ENCODE measurements at places on chromosomes 16 and 17.

- H3K27ac ChIP-seq: peak overlapping the region; percentile 65
- H3K36me3 ChIP-seq: peaks cover 41% of the 10 kb centered on the region
- no peak overlapping the region for H3K4me3 ChIP-seq
- H3K4me1 ChIP-seq: peaks cover 23% of the 10 kb centered on the region
- peak; percentile 46 for DNase-seq
These were observed 8.7 kb downstream of the SLC12A4 start for GRCh38 chr16:67959536-67960329.

DNA sequence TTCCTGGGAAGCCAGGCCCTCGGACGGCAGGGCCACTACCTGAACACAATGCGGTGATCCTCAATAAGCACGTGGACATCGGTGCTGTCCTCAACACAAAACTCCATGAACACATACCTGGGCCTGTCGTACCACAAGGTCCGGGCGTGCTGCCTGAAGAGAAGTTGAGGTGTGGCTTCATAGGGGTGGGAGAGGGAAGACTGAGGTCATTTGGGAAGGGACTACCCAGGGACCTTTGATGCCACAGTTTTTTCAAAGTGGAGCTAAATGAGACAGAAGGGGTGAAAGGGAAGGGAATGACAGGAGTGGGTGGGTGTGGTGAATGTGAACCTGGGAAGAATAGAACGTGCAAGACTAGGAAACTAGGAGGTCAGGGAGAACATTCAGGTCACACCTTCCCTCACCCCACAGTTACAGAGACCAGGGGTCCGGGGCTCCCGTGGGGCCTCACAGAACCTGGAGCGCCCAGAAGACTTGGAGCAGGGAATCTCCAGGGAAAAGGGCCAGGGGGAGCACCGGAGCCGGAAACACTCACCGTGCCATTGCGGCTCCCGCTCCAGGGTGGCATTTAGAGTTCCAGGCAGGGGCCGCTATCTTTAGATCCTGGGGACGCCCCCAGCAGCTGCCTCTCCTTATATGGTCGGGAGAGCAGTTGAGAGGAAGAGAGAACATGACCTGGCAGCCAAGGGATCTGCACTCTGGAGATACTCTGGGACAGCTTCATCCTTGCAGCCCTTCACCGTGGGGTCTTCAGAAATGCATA, at the start of gene PTGES3L:
TSS of gene PTGES3L (minus strand) at position 570 of the 763 bp plus-strand sequence. CDS start at position 543, 27 bp downstream.
- peak within 1 kb of the TSS; percentile 95 for H3K4me3 ChIP-seq
- DNase-seq: peak; percentile 26
- H3K4me1 ChIP-seq: peaks cover 6% of the 10 kb centered on the region
- no peaks in the 10 kb centered on the region for H3K36me3 ChIP-seq
- H3K27ac ChIP-seq: peak within 1 kb of the TSS; percentile 77
- H3K27me3 ChIP-seq: no peaks in the 10 kb centered on the region

DNA sequence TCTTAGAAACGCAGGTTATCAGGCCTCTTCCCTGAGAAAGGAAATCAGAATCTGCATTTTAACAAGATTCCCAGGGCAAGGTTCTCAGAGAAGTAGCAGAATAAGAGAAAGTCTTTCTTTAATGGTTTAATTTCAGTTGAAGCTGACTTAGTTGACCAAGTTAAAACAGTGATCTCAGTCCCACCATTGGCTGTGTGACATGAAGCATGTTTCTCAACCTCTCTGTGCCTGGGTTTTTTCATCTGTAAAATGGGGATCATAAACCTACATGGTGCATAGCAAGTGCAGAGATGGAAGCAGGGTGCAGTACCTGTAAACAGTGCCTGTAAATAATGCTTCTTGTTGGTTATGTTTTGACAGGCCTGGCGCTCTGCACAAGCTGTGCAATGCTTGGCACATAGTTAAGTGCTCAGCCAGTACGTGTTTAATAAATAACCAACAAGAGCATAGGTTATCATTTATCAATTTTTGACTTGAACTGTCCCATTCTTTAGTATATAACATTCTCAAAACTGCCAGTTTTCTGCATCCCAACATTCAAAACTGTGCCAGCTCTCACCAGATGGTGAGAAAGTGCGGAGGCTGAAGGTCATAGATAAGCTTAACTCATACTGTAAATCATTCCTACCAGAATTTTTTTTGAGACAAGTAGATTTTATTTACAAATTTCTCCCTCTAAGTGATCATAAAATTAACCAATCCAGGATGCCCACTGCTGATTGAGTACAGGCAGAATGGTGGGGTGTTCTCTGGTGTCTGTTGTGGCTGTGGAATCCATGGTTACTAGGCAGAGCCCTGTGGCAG, 6.9 kb downstream of the C17orf67 start:
- DNase-seq: no peak
- no peaks in the 10 kb centered on the region for H3K4me1 ChIP-seq
- no peak overlapping the region for H3K4me3 ChIP-seq

DNA sequence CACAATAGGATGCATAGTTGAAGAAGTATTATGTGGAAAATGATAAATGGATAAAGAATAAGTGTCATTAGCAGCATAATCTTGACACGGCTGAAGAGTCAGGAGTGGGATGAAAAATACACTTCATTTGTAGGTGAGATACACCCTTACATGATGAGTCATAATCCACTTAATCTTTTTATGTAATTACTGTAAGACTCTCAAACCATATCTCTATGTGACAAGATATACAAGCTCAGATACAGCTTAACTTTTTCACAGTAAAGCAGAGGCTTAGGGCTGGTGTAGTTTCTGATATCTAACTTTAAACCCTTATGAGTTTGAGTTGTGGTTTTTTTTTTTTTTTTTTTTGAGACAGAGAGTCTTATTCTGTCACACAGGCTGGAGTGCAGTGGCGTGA, 101.2 kb downstream of the FTO start:
- H3K27ac ChIP-seq: no peak overlapping the region
- no peaks in the 10 kb centered on the region for H3K27me3 ChIP-seq
- no peak overlapping the region for H3K4me3 ChIP-seq

- H3K4me3 ChIP-seq: no peak overlapping the region
- no peak overlapping the region for H3K27ac ChIP-seq
- no peaks in the 10 kb centered on the region for H3K27me3 ChIP-seq
- DNase-seq: no peak
These were observed 72.0 kb upstream of the MAF start for GRCh38 chr16:79672524-79672923.

GRCh38 chr16:56415875-56416274, 9.5 kb downstream of the AMFR start:
- H3K27ac ChIP-seq: no peak overlapping the region
- no peaks in the 10 kb centered on the region for H3K27me3 ChIP-seq
- DNase-seq: no peak
- peaks cover 5% of the 10 kb centered on the region for H3K4me1 ChIP-seq
- H3K36me3 ChIP-seq: no peaks in the 10 kb centered on the region
- no peak overlapping the region for H3K4me3 ChIP-seq

GRCh38 chr17:34703533-34703932, 124.2 kb downstream of the TMEM132E start:
- H3K4me3 ChIP-seq: no peak overlapping the region
- H3K27me3 ChIP-seq: no peaks in the 10 kb centered on the region
- H3K27ac ChIP-seq: no peak overlapping the region
- no peaks in the 10 kb centered on the region for H3K36me3 ChIP-seq
- DNase-seq: peak; percentile 25
- H3K4me1 ChIP-seq: no peaks in the 10 kb centered on the region

DNA sequence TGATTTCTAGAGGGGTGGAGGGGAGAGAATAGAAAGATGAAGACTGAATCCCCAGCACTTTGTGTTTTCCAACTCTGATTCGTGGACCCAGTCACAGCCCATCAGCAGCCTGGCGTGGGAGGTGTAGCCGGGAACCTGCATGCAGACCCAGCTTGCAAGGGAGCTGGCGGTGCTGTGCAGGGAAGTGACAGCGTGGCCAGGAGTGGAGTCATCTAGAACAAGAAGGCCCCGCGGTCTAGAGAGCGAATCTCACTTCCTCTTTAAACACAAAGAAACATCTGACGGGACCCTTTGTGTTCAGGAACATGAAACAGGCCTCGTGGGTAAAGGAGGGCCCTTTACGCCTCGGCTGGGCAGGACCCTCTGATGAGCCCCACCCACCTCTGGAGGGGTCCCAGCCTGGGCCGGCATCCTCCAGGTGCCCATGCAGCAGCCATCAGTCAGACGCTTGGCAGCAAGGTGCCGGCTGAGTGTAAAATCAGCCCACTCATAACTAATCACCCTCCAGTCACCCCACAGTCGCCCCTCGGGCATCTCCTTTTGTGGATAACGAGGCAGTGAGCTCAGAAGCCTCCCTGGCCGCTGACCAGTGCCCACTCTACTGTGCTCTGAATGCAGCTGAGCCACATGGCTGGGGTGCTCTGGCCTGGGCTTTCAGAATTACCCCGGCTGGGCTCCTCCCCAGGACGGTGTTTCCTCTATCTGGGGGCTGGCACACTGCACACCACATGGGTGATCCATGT, 4.4 kb downstream of the SNAI3 start:
- DNase-seq: peak; percentile 28
- H3K4me3 ChIP-seq: no peak overlapping the region
- H3K36me3 ChIP-seq: no peaks in the 10 kb centered on the region
- H3K27me3 ChIP-seq: peaks cover 4% of the 10 kb centered on the region
- H3K4me1 ChIP-seq: peaks cover 10% of the 10 kb centered on the region

Data from fibroblast of lung (primary cell).